ENCODE measurements at places on chromosomes 5 and 9.

DNA sequence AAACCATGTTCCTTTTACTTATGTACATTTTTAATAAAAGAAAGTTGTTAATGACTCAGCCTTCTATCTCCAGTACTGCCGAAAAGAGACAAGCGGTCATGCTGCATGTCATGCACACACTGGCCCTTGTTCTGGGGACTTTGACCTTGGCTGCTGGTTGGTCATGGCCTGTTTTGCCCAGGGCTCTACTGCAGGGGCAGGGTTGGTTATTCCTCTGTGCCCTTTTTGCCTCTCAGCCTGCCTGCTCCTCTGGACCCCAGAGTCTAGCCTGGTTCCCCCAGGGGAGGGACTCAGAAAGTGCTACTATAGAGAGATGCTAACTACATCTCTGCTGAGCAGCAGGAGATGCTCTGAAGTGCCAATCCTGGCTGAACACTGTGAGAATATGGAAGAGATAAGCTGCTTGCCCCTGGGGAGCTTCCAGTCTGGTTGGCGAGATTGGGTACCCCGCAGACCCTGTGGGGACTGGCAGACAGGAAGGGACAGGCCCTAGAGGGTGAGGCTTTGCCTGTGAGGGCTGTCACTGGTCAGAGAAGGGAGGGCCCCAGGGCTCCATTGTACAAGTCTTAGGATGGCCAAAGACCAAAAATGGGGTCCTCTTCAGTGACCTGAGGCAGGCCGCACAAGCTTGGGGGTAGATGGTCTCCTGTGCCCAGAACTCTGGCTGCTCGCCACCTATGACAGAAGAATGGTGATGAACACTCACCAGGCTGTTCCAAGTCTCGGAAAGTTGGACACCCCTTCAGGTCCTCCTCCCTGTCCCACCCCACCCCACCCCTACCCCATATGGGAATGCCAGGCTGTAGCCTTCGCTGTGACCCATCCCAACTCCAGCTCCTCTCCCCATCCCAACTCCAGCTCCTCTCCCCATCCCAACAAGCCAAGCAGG is 14.3 kb downstream of the IRF1 start:
- DNase-seq = no peak

GRCh38 chr5:113302120-113302519 is 132.7 kb downstream of the TSSK1B start:
- DNase-seq = no peak

GRCh38 chr5:68406767-68407241 is 191.2 kb downstream of the PIK3R1 start:
- no peak for DNase-seq

DNA sequence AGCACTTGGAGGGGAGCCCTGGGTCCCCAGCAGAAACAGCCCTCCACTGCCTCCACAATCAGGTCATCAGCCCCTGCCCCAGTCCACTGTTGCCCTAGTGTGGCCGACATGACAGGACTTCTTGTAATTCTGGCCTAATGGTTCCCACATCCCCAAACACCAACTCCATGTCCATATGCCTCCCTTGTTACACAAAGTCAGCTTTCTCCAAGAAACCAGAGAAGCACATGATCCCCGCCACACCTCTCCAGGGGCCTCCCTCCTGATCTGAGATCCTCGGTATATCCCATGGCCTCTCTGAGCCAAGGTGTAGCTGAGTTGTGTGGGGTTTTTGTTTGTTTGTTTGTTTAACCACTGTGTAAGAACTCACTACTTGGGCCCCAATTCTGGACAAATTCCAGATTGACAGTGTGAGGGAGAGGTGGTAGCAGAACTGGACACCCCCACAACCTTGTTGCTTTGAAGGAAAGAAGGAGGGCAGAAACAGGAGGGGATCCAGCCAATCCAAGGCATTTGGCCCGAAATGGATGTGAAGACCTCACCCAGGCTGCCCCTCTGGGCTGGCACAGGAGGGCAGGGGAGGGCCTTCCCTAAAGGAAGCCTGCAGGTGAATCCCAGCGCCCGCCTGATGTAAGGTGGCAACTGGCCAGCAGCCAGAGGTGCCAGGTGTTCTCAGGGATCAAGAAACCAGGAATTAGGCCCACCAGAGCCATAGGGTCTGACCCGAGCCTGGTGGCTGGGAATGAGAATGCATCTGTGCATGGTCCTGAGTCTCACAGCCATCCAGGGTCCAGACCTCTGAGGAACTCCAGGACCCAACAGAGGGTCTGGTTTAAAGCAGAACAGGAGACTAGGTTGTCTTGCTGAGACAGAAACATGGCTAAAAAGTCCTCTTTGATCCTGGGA is 13.4 kb downstream of the IRF1 start:
- no peak for DNase-seq

DNA sequence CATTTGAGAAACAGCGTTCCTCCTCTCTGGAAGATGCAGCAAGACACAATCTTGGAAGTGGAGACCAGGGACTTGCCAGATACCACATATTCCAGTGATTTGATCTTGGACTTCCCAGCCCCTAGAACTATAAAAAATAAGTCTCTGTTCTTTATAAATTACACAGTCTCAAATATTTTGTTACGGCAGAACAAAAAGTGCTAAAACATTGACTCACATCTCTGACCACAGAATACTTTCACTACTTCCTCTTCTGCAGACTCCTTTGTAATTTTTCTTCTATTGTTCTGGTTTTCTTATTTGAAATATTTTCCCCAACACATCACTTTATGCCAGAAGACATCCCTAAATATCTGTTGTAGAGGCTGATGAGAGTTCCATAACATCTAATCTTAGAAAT is 706.1 kb upstream of the CDH18 start:
- no peak for DNase-seq

- no peak for DNase-seq
Observed at GRCh38 chr5:69029292-69029691, 64.5 kb upstream of the SLC30A5 start.

GRCh38 chr5:79691007-79691406 is 1.4 kb downstream of the CMYA5 start:
- DNase-seq = no peak

DNA sequence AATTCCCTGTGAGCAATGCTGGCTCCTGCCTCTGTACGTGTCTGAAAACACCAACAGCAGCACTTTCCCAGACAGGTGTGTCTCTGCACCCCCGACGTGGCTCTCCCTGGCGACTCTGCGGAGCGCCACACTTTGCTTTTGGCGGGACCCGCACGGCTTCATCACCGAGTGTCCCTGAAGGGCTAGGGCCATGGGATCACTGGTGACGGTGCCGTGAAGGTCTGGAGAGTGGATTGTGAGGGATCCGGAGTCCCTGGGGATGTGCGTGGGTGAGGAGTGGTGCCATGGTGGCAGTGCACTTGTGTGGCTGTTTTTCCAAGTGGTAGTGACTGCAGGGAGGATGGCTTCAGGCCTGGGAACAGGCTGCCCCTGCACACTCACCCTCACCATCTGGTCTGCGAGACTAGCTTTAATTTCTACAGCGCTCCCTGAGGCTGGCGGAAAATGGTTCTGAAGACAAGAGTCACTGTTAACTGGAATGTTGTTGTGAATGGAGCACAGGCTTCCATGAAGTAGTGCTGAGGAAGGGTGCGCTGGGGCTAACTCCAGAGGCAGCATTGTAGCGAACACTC is 3.2 kb downstream of the NKD2 start:
- no peak for DNase-seq

GRCh38 chr9:108347463-108348188 is 508.2 kb downstream of the ACTL7B start:
- no peak for DNase-seq

DNA sequence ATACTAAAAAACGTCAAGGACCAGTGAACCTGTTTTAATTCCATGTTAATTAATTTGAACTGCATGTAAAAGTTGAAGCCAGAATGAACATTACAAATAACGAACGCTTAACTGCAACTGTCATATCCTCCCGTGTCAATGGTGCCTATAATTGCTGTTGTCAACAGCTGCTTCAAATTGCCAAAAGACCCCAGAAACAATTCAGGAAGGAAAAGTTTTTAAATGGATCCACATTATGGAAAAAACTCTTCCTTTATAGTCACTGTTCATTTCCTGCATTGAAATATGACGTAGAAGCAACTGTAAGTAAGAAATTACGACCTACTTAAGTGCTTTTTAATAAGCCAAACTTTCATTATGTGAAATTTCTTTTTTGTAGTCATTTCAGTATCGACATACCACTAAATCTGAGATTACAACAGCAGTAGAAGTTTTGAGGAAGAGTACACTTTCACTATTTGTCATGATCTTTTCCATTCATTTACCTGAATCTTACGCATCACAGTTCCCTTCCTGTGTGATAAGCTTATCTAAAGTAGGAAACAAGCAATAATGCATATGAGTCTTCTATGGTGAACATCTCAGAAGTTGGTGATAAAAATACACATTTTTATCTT is 37.8 kb downstream of the MEF2C start:
- no peak for DNase-seq

DNA sequence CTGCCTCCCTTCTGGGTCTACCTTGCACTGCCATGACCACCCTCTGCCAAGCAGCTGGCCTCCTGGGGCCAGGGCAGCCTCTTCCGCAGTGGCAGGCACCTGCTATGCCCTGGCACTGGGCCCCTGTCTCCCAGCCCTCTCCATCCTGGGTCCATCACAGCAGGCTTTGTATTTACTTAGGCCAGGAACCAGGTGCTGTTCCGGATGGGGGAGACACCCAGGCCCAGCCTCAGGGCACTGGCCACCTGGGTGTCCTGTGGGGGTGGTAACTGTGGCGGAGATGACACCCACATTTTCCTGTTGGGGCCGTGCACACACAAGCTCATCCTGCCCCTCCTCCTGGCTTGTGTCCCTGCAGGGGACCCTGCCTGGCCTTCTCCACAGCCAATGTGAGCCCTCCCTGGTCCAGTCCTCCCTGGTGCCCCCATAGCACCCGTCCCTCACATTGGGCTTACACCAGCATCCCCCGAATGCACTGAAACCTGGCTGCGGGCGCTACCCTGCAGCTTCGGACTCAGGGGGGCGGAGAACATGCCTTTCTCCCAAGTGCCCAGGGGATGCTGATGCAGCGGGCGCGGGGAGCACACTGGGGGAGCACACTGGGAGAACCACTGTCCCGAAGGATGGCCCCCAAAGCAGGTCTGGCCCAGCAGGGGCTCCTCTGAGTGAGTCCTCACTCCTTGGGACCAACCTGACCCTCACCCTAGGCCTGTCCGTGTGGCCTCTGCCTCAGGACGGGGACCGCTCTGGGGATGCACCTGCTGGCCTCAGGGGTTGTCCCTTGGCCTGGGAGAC is 17.9 kb downstream of the FAM163B start:
- DNase-seq = no peak

DNA sequence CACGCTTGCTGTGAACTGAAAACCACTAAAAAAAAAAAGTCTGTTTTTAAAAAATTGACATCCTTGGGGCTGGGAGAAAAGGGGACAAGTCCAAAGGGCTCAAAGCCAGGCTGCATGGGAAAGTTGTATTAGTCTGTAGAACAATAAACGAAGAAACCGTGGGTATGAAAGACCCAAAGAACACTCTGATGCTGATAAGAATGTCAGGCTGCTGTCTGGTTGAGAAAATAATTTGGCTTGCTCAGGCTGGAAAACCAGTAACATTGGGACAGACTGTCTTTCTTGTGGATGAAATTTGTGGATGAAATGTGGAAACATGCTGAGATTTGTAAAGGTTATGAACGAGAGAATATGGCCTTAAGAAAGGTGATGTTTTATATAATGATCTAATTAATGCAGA is 68.5 kb upstream of the HSPB3 start:
- DNase-seq = no peak

DNA sequence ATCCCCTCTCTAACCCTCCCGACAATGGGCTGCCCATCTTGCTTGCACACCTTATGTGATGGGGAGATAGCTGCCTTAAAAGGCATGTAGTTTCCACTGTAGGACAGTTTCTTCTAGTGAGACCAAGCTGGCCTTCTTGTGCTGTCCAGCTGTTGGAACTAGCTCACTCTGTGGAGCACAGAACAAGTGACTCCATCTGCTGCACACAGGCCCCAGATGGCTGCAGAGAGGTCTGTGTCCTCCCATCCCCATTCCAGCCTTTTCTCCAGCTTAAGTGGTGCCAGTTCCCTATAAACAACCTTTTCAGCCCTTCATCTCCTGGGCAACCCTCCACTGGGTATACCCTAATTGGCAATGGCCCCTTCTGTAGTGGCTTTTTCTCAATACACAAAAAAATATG is 18.7 kb upstream of the PSD2 start:
- DNase-seq = no peak

- DNase-seq = no peak
Observed at GRCh38 chr9:73611032-73611431, 459.4 kb downstream of the ANXA1 start.

DNA sequence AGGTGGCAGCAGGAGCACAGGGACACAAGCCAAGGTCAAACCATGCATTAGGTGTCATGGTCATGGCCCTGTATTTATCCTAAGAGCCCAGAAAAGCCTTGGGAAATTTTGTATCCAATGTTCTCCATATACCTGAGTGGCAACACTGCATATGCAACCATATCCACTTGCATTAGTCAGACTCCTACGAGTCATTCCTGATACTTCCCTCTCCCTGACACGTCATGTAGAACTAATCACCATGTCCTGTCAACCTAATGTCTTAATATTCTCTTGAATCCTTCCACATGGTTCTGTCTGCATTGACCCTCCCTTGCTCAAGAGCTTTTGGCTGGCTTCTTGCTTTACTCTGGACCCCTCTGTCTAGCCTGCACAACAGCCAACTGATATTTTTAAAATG is 9.4 kb downstream of the SCGB3A2 start:
- DNase-seq = no peak

GRCh38 chr5:87120518-87121303 is 147.0 kb upstream of the RASA1 start:
- no peak for DNase-seq

GRCh38 chr9:38263532-38263931 is 129.0 kb upstream of the ALDH1B1 start:
- no peak for DNase-seq

DNA sequence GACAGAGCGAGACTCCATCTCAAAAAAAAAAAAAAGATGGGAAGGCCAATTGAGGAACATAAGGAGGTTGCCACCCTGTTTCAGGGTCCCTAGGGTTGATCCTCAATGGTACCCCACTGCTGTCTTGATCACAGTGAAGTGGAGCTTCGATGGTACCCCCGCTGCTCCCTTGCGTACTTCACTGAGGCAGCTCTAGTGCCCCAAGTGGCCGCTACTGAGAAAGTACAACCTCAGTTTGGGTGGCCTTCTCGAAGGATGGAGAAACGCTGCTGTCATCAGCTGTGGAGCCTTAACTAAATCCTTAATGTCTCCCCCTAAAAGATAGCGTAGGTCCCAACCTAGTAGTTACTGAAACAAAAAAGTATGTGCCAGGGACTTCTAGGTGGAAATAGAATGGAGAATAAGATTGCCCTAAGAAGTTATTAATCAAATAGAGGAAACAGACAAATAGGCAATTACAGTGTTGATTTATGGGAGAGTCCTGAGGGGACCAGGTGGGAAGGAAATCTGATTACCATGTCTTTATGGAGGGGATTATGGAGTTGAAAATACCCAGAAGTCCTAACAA is 6.3 kb downstream of the TESK1 start:
- DNase-seq = no peak
